CD8-positive, alpha-beta memory T cell (primary cell): ENCODE measurements at places on chromosomes 1 and 21.

- no peaks in the 10 kb centered on the region for H3K27me3 ChIP-seq
- no peak for DNase-seq
- H3K36me3 ChIP-seq: no peaks in the 10 kb centered on the region
- H3K4me3 ChIP-seq: no peak overlapping the region
- H3K27ac ChIP-seq: no peak overlapping the region
Observed at GRCh38 chr1:204659056-204659455, 26.5 kb downstream of the LRRN2 start.

- H3K27me3 ChIP-seq: no peaks in the 10 kb centered on the region
- H3K36me3 ChIP-seq: no peaks in the 10 kb centered on the region
- no peak overlapping the region for H3K4me3 ChIP-seq
Observed at GRCh38 chr1:103527331-103527730, 1.8 kb downstream of the RNPC3 start.

- H3K27me3 ChIP-seq: peaks cover 5% of the 10 kb centered on the region
- H3K27ac ChIP-seq: no peak overlapping the region
- H3K36me3 ChIP-seq: no peaks in the 10 kb centered on the region
- no peak overlapping the region for H3K4me3 ChIP-seq
Observed at GRCh38 chr1:31548907-31549808, 27.2 kb upstream of the TINAGL1 start.

DNA sequence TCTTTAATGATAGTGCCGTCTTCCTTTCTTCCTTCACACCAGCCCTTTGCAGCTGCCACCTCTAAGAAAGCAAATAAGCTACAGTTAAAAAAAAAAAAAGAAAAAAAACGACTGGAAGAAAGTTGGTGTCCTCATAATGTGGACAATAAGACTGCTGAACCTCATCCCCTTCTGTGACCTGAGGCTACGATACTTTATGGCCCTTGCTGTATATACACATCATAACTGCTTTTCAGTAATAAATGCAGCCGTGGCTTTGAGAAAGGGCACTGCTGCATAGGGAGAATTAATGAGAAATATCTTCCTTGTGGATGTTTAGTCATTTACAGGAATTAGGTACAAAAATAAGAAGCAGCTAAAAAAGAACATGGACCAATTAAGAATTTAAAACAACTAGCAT is 333.8 kb upstream of the ADGRL2 start:
- no peak overlapping the region for H3K4me3 ChIP-seq
- H3K36me3 ChIP-seq: no peaks in the 10 kb centered on the region
- no peak for DNase-seq
- H3K4me1 ChIP-seq: no peaks in the 10 kb centered on the region
- H3K27ac ChIP-seq: no peak overlapping the region

- H3K27me3 ChIP-seq: no peaks in the 10 kb centered on the region
- no peak overlapping the region for H3K4me3 ChIP-seq
- H3K27ac ChIP-seq: no peak overlapping the region
- H3K4me1 ChIP-seq: no peaks in the 10 kb centered on the region
- no peaks in the 10 kb centered on the region for H3K36me3 ChIP-seq
- no peak for DNase-seq
Observed at GRCh38 chr1:65459397-65459768, 38.9 kb downstream of the LEPR start.

DNA sequence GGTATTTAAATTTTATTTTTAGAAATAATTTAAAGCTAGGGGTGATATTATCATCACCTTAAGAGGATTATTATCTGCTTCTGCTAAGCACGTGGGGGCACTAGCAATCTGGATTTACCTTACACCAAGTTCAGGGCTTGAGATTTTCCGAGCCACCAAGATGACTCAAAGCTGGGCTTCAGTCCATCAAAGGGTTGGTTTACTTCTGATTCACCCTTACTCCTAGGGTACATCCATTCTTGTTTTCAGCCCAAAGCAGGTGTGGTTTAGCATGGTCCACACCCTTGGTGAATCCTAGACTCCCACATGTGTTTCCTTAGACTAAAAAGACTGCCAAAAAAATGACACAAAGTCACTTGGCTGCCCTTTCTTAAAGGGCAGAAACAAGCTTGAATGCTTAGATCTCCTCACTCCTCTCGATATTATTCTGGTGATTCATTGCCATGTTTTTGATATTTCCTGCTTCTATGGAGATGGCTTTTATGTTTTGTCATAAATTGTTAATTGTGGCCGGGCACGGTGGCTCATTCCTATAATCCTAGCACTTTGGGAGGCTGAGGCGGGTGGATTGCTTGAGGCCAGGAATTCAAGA is 9.8 kb upstream of the PRSS38 start:
- no peaks in the 10 kb centered on the region for H3K4me1 ChIP-seq
- no peak overlapping the region for H3K4me3 ChIP-seq
- H3K27ac ChIP-seq: no peak overlapping the region

GRCh38 chr1:36971852-36972618 is 62.3 kb downstream of the GRIK3 start:
- no peak overlapping the region for H3K27ac ChIP-seq
- no peak overlapping the region for H3K4me3 ChIP-seq
- H3K36me3 ChIP-seq: no peaks in the 10 kb centered on the region
- no peak for DNase-seq
- H3K27me3 ChIP-seq: no peaks in the 10 kb centered on the region
- no peaks in the 10 kb centered on the region for H3K4me1 ChIP-seq

DNA sequence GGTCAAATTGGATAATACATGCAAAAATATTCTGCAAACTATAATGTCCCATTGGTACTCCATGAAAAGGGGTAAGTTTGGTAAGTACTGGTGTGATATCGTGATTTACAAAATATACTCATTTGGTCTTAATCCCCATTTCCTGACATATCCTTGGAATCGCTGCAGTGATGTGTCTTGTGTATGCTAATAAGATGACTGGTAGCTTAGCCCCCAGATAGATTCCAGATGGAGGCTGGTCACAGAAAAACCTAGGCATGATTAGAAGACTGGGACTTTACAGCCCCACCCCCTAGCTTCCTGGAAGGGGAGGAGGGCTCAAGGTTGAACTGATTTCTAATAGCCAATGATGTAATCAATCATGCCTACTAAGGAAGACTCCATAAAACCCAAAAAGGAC is 3.0 kb downstream of the VAMP4 start:
- no peaks in the 10 kb centered on the region for H3K27me3 ChIP-seq
- no peak overlapping the region for H3K4me3 ChIP-seq
- no peak for DNase-seq
- peaks cover 9% of the 10 kb centered on the region for H3K36me3 ChIP-seq

DNA sequence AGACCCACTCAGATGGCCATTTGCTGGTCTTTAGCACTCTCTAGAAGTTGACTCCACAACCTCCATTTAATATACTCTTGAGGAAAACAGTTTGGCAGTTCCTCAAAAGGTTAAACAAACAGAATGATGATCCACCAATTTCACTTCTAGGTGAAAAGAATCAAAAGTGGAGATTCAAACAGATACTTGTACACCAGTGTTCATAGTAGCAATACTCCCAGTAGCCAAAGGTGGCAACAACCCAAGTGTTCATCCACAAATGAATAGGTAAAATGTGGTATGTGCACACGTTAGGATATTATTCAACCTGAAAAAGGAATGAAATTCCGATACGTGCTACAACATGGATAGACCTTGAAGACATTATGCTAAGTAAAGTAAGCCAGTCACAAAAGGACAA is 6.3 kb downstream of the PRCC start:
- H3K4me1 ChIP-seq: peaks cover 52% of the 10 kb centered on the region
- H3K27me3 ChIP-seq: no peaks in the 10 kb centered on the region
- peaks cover 12% of the 10 kb centered on the region for H3K36me3 ChIP-seq
- H3K4me3 ChIP-seq: no peak overlapping the region

DNA sequence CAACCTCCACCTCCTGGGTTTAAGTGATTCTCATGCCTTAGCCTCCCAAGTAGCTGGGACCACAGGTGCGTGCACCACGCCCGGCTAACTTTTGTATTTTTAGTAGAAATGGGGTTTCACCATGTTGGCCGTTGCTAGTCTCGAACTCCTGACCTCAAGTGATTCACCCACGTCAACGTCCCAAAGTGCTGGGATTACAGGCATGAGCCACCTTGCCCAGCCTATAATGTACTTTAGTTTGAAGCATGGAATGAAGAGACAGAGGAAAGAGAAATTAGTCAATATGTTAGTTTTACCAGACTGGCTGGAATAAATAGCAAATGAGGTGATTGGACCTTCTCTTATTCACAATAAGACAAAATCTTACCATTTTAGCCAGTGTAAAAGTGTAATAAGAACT is 89.0 kb downstream of the GTF2B start:
- no peak for DNase-seq
- H3K36me3 ChIP-seq: peaks cover 10% of the 10 kb centered on the region

- no peak overlapping the region for H3K4me3 ChIP-seq
- no peaks in the 10 kb centered on the region for H3K36me3 ChIP-seq
- no peaks in the 10 kb centered on the region for H3K27me3 ChIP-seq
- DNase-seq: no peak
- H3K27ac ChIP-seq: no peak overlapping the region
Observed at GRCh38 chr1:229254910-229255541, 15.9 kb upstream of the RAB4A start.
